NCI-H446 treated with DMSO at 0.1 percent for 48 hours (cell line): ENCODE measurements at places on chromosomes 5 and 9.
A peak's percentile ranks its signal among the peaks of the same experiment; 100 is the strongest.

DNA sequence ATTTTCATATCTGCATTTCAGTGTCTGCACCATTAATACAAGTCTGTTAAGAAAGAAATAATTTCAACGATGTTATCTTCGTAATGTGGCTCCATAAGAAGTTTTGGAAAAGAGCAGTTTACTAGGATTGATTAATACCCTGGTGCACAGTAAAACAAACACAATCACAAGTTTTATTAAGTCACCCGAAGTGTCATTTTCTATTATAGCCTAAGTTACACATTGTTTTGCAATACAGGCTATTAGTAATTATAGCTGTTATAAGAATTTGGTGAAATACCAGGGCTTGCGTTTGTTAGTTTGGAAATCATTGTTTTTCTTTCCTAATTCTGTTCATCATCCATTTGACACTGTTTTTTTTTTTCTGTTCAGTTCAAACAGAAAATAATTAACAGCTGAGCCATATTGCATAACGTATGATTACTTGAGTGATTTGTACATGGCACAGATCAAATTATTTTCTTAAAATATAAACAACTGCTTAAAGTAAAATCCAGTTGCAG lies 30.6 kb downstream of the LVRN start:
- no peak for DNase-seq

DNA sequence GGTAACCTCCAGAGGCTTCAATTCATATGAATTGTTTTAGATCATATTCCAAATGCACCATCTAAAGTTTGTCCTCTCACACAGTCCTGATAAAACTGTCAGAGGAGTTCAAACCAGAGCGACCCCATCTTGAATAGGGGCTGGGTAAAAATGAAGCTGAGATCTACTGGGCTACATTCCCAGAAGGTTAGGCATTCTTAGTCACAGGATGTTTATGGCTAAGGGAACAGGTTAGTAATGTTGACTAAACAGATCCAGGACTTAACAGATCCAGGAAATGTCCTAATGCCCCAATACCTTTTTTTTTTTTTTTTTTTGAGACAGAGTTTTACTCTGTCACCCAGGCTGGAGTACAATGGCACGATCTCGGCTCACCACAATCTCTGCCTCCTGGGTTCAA lies 192.6 kb upstream of the PRDM9 start:
- DNase-seq = no peak

DNA sequence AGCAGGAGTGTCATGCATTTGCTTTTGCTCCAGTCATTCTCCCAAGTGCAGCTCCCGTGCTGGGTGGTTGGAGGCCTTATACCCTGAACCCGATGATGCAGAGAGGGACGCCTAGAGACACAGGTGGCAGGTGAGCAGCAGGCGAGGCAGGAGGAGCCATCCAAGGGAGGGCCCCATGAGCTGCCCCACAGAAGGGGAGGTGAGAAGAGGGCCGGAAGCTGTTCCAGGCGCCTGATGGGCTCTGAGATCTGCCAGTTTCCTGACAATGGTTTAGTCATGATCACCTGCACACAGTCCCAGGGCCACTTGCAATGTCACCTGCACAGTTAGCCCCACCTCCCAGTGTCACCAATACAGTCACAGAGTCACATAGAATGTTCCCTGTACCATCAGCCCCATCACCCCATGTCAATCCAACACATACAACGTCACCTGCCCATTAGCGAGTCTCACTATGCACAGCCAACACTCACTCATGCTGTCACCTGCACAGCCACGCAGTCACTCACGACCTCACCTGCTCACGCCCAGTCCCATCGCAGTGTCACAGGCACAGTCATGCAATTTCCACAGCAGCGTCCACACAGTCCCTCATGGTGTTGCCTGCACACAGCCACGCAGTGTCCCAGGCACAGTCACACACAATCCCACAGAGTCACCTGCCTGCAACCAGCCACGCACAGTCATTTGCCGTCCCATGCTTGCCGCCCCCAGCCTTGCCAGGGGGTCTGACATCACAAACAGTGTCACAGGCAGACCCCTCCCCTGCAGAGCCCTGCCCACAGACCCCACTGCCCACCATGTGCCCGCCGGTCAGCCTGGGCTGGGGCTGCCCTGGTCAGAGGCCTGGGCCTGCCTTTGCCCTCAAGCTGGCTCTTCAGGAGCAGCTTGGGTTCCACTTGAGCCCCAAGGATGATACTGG lies 113.4 kb downstream of the LHX2 start:
- no peak for DNase-seq

DNA sequence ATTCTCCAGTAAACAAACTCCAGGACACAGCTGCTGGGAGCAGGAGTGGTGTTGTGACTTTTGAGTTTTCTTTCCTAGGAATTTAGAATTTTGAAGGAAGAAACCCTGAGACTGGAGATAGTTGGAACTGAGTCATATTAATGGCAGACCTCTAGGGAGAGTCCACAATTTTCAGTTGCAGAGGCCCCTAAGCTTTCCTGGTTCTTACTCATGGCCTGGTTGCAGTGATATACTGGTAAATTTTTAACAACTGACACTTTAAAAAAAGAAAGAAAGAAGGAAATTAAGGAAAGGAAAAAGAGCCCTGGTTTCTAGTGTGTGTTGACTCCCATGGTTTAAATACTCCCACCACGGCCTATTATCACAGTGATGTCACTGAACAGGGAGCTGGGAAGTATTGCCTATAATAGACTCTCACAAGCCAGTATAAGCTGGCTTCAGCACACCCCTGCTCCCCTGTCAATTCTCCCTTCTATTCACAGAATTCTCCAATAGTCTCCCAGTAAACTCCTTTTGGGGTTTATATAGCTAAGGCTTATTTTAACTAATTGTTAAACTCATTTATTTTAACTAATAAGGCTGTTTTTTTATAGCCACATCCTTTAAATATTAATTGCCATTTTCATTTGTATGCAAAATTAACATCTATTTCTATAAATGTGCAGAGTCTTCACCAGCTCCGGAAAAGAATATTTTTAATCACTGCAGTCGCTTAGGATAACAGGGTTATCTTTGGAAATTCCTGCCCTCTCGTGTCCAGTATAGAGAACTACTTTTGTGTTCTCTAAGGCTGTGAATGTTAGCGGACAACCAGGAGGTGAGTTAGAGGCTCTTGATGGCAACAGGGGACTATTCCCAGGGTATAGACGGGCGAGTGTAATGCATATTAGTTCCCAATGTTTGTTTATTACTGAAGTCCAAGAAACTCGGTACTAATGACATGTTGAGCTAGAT lies 59.7 kb downstream of the GGTA1 start:
- DNase-seq = no peak

- no peak for DNase-seq
Observed at GRCh38 chr5:130243641-130244040, 339.4 kb downstream of the CHSY3 start.

DNA sequence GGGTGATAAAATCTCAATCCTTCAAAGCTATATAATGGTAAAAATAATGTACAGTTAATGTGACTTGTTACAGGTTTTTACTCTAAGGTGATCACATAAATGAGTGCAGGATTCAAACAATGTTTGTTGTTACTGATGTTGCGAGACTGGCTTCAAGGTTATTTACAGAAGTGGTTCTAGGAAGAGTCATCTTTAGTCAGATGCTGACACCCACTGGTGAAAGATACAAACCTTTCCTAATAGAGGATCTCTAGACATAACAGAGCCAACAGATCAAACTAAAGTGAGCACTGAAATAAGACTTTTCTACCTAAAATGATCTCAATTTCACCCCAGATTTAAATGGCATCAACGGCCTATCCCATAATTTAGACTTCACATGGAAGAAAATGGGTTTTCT lies 20.2 kb downstream of the ARSB start:
- peak; percentile 39 for DNase-seq

DNA sequence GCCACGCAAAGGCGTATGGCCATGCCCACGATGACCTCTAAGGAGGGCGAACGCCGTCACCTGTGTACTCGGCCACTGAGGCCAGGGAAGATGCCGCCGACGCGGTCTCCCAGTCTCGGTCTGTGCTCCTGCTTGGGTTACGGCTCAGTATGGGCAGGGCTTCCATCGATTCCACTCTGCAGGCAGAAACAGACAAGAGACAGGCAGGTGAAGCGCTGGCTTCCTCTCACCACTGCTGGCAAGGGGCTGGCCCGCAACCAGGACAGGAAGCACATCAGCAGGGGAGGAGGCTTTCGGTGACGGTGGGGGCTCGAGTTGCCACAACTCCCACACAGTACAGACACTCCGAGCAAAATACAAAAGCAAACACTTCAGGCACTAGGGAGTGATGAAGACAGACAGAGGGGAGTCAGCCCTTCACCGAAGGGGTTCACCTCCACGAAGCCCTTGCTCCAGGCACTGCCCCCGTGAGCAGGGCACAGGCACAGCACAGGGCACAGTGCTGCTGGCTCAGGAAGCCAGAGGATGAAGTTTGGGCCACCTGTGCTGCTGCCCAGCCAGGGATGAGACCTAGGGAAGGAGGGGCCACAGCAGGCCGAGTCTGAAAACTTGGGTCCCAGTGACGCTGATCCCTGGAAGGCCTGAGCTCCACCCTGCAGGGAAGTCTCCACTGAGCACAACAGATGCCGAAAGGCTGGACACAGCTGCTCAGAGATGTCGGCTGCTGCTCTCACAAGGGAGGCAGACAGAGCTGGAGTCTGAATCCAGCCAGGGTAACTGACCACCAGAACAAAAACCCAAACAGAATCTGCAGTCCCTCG lies 91.3 kb downstream of the CAMSAP1 start:
- no peak for DNase-seq
